HFFc6 (cell line): ENCODE measurements at places on chromosomes 5 and 9.
A peak's percentile ranks its signal among the peaks of the same experiment; 100 is the strongest.

DNA sequence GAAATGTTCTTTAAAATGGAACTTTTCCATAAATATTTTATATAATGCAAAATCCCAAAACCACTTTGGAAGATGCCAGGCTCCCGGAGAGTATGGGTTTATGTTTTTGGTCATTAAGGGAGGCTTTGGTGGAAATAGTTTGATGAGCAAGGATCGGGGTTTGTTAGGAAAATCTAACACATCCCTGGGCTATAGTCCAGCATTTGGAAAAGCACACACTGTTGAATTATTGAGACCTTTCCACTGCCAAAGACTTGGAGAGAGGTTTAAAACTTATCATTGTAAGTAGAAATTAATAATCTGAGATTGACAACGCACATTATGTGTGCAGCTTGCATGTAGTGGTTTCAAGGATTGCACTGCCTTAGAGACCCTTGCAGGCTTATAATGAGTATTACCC is 156.3 kb downstream of the PARP8 start:
- no peak for DNase-seq

DNA sequence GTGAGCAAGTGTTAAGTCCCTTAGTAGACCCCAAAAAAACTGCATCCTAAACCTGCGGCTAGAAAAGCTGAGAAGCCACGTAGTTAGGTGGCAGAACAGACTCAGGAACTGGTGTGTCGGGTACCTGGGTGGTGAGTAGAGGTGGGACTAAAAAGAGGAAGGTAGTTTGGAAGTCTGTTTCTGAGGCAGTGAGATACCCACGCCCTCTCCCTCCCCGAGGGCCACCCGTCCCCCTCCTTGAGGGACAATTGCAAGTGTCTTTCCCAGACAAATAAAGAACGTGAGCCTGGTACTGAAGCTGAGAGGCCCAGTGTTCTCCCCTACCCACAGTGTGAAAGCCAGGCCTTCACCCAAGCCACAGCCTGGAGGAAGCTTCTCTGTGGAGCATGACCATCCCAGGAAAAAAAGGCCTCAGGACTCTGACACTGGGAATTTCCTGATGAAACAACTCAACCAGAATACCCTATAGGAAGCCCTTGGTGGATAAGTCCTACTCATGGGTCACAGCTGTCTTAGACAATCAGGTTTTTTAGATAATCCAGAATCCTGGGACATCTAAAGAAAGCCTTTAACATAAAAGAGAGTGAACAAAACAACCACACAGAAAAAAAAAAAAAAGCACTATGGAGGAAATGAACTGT is 7.0 kb upstream of the CD74 start:
- no peak for DNase-seq

DNA sequence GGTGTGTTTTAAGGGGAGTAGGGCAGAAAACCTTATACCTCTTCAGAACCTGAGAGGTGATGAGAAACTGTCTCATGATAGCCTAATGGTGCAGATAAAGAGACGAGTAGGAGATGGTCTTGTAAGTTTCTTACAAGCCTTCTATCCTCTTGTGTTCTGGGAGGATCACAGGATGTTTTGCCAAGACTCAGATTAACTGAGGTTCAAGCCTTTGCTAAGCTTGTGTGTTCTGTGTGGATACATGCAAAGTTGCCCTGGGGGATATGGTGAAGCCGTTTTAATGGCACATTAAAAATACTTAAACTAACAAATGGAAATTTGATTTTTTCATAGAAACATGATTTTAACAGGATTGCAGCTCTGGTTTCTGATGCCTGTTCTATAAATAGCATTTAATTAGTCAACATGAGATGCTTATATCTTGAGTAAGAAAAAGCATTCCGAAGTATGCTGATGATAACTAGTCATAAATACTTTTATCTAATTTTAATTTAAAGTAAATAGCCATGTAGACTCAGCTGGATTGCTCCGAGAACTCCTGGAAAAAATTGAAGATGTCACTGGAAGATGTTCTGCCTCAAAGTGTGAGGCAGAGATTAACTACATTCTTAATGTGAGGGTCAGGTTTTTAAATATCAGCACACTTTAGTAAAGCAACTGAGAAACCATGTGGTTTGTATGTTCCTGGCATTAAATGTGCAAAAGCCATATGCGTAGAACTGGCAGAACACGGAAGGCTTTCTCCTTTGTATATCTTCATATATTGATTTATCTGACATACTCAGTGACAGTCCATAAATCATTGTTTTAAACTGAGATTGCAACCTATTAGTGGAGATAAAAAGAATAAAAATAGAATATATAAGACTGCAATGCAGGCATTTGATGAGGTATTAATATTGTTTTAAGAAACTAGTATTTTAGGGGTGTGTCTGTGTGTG is 53.7 kb downstream of the IPO11 start:
- DNase-seq = peak; percentile 54

DNA sequence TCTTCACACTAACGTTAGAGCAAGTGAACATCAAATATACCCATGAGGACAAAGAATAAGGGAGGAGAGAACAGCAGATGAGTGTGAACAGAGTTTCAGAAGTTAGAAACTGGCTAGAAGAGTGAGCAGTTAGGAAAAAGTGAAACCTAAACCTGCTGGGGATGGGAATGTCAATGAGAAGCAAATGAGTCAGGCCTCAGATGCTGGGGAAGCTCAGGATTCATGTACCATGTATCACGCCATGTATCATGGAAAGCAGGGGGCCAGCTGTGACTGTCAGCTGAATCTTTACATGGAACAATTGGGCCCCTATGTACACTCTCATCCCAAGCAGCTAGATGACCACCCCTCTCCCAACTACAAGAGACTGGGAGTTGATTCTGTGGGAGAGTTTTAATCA is 16.2 kb downstream of the GDF9 start:
- peak; percentile 25 for DNase-seq

- DNase-seq = peak; percentile 92
These were observed 10.3 kb upstream of the CRHBP start for GRCh38 chr5:76942581-76942980.

DNA sequence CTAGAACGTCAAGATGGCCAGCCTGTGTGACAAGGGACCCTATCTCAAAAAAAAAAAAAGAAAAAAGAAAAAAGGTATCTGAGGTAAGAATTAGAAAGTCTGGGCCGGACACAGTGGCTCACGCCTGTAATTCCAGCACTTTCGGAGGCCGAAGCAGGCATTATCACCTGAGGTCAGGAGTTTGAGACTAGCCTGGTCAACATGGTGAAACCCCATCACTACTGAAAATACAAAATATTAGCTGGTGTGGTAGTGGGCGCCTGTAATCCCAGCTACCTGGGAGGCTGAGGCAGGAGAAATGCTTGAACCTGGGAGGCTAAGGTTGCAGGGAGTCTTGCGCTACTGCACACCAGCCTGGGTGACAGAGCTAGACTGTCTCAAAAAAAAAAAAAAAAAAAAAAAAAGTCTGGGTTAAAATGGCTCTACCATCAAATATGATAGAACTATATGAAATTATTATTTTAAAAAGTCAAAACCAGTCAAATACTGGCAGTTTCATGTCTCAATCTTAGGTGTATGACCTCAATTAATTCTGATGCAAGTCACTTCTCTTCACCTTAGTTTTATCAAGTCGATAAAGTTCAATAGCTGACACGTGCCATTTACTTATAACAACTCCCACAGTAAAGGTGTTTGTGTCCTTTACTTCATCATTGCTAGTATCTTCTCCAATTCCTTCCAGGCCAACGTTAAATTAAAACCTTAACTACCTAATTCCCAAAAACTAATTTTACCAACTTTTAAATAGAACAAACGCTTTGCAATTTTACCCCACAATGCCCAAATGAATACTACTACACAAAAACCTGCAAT is 1.1 kb downstream of the RPS23 start:
- no peak for DNase-seq

GRCh38 chr5:7683753-7684152 is 167.2 kb downstream of the CFAP90 start:
- no peak for DNase-seq

DNA sequence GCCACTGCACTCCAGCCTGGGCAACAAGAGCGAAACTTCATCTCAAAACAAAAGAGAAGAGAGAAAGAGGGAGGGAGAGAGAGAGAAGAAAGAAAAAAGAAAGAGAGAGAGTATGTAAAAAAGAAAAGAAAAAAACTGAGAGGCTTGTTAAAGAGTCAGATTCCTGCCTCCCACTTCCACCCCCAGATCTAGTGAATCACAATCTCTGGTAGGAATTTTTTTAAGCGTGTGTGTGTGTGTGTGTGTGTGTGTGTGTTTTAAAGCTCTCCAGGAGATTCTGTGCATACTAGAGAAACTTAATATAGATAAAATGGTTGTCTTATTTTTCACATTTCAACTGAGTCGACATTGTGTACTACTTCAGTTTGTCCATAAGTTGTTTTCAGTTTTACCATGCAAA is 32.0 kb downstream of the SAR1B start:
- peak; percentile 85 for DNase-seq

DNA sequence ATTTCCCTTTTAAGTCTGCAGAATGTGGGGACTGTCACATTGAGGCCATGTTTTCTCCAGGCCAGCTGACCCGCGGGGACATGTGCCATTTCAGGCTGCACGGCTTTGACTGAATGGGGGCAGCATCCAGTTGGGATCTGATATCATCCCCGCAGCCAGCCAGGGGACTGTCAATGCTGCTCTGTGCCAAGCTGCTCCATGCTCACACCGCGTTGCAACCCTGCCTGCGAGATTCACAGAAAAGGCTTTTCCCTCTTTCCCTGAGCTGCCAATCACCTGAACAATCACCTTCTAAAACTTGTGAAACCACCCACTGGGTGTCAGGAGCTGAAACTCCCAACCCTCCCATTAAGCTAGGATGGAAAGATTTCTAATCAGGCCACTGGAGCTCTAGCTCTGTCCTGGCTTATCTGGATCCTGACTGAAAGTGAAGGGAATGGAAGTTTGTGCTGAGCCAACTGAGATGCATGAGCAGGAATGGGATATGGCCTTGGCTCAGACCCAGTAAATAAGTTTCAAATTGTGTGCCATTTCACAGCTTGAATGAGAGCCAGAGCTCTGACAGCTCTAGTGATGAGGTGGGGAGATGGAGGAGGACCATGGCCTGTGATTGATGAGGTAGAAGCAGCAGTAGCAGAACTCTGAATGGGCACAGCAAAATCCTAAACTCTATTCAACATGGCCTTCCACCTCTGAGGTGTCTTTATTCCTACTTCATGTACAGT is 34.5 kb upstream of the ZNF366 start:
- no peak for DNase-seq

- DNase-seq = peak; percentile 53
These were observed 19.4 kb downstream of the GBGT1 start for GRCh38 chr9:133144142-133144903.

- no peak for DNase-seq
These were observed 9.5 kb downstream of the MSX2 start for GRCh38 chr5:174733836-174734235.

GRCh38 chr5:45372629-45373028 is 323.6 kb downstream of the HCN1 start:
- no peak for DNase-seq

GRCh38 chr5:104295991-104296390 is 733.4 kb upstream of the NUDT12 start:
- DNase-seq = no peak

DNA sequence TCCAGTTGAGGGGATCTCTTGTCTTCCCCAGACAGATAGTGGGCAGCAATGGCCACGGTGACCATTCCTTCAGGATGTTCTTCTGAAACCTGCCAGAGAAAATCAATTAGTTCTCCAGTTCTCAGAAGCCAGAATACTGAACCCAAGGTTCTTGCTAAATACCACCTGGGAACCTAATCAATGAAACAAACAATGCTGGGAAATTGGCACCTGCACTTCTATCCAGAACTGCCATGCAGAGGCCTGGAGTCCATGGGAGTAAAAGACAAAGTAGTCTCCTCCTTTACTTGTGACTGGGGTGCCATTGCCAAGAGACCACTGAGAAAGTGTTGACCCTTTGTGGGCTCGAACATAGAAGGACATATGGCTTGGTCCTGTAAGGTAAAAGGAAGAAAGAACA is 45.7 kb downstream of the ERMP1 start:
- DNase-seq = no peak

- peak; percentile 60 for DNase-seq
These were observed 34.8 kb upstream of the IL31RA start for GRCh38 chr5:55816342-55816741.

DNA sequence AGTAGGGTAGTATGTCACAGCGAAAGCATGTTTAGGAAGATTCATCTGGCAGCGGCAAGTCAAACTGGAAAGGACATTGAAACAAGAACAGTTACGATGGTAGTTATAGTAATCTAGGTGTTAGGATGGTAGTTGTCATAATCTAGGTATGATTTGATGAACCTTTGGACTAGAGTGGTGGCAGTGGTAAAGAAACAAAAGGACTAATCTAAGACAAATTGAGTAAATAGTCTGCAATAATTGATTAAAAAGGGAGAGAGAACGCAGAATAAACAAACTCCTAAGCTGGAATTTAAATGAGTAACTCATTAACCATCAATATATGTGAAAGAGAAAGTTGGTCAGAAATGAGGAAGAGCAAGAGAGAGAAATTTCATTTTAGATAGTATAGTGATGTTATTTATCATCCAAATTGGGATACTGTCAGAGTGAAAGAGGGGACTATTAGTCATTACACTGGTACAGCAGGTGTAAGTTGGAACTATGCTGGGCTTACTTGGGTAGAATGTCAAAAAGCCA is 56.8 kb downstream of the MTREX start:
- no peak for DNase-seq

GRCh38 chr5:9421884-9422283 is 124.0 kb downstream of the SEMA5A start:
- DNase-seq = no peak

DNA sequence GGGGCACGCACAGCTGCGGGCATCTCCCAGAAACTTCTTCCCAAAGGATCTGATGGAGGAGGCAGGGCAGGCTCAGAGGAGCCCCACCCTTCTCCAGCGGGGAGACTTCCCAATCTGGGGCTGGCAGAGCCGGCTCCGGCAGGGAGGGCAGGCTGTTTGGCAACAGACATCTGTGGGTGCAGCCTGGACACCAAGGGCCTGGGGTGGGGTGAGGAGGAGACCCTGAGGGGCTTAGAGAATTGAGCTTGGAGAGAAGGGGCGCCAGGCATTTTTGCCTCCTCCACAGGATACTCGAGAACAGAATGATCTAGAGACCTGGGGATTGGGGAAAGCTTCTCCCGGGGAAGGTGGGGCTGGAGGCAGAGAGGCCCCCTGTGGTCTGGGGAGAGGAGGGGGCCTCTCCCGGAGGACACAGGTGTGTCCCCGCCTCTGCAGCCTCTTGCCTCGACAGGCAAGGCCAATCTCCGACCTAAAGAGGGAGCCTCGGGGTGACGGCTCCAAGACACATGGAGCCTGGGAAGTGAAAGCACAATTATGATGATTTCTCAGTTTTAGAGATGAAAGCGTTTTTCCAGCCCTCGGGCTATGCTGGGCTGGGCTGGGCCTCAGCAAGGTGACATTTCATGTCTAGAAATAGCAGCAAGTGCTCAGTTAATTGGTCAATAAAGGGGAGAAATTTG is 8.4 kb downstream of the LHX3 start:
- no peak for DNase-seq

DNA sequence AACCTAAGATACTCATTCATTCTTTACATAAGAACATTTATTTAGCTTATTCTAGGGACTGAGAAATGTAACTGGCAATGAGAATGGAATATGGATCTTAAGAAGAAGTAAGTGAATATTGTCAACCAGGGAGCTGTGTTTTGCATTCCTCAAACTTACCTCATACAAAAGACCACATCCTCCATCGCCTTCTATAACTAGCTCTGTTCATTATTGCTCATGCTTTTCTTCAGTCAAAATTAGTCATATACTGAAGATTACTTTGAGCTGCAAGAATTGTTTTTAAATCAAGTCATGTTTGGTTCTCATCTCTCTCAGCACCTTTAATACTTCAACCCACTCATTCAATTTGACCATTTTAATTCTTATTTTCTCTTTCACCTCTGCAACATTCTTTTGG is 140.3 kb upstream of the RASA1 start:
- peak; percentile 71 for DNase-seq

GRCh38 chr5:80268916-80269315 is 13.1 kb upstream of the SERINC5 start:
- DNase-seq = no peak
